ENCODE measurements at places on chromosomes 2 and 18.

DNA sequence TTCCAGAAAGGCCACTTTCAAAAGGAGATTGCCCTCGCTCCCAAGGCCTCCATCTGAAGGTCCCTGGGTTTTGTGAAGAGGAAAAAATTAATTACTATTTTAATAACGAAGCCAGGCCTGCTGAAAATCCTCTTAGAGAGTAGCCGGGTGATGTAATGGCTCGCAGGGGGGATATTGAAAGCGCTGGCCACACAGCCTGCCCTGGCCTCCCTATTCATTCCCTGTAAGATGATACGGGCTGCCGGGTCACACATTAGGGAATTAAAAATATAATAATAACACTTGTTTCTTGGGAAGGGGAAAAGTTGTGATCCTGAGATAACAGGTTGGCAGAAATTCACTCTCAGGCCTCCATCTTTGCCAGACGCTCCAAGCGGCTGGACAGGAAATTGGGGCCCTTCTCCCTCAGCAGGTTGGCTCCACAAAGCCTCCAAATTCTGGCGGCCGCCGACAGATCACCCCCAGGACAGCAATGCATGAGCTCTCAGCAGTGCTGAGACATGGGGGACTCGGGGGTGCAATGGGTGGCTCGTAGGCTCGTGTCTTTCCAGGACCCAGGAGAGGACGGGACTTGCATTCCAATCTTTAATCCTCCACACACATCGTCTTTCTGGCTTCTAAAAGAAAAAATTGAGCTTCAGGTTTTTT, 299.9 kb upstream of the SALL3 start:
- no peak for DNase-seq

DNA sequence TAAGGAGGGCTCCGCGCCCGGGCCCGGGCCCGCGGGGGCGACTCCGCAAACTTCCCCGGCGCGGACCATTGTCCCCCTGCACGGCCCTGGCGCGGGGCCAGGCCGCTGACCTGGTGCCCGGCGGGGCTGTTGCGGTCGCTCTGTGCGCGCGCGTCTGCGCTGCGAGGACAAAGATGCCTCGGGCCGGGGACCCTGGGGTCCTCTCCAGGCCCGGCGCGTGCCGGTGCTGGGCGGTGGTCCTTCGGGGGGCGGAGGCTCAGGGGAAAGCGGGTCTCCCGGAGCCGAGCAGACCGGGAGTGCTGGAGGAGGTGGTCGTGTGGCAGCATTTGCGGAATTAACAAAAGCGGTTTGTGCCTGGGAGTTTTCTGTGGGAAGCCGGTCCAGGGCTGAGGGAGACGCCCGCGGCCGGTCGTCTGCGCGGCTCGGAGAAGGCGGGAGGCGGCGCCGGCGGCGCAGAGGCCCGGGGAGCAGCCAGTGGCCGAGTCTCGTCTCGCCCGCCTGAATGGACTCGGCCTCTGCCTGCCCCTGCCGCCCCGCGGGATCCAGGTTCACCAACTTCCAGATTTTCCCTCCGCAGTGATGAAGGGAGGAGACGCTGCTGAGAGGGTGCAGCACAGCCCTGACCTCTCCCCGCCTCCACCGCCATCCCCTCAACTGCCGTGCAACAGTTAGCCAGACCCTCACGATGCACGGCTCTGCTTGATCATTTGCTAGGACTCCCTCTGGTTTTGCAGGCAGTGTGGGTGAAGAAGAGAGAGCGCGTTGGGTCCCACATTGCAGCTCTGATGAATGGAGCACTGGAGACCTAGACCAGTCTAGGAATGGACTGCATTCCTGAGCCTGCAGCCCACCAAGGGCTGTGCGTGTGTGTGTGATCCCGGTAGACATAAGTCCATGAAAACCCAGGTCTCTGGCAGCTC, 705 bp downstream of the EFR3B start:
- DNase-seq: peak; percentile 33

GRCh38 chr2:26542676-26543505, 65.0 kb upstream of the OTOF start:
- no peak for DNase-seq

DNA sequence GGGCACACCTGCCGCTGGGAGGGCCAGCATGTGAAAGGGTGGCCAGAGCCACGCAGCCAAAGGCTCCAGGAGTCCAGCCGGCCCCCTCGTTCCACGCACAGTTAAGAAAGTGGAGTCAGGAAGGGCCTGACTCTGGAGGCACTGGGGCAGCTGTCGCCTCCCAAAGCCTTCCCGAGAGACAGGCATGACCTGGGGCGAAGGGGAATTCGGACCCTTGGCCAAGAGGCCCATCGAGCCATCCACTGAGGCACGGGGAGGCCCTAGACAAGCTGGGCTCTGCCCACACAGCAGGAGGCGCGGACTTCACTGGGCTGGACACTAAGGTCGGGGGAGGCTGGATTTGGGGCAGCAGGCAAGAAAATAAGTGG, 38.5 kb upstream of the SNED1 start:
- DNase-seq: no peak

GRCh38 chr18:74142252-74142651, 5.4 kb downstream of the FBXO15 start:
- peak; percentile 36 for DNase-seq

DNA sequence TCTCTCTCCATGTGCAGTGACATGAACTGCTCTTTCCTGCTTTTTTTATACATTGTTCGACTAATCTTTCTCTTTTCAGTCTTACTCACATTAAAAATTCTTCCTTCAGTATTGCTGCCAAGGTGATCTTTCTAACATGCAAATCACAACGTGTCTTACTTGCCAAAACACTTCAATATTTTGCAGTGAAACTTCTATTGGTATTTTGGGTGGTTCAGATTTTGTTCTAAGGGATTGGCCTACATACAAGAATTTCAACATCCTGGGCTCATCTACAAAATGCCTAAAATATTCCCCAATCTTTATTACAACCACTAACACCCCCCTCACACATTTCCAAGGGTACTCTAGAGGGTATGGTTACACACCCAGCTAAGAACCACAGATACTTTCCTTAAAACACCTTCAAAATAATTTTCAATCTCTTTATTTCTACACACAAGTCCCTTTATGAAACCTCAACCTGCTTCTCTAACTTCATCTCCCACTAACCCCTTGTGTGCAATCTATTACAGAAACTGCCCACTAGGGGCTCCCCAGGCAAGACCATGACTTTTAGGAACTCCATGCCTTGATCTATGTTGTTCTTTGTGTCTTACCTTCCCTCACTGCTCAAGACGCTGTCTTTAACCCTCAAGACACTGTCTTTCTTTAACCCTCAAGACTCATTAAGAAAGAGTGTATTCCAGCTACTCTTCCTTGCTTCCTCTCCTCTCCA, 50.9 kb downstream of the COL3A1 start:
- DNase-seq: peak; percentile 47

DNA sequence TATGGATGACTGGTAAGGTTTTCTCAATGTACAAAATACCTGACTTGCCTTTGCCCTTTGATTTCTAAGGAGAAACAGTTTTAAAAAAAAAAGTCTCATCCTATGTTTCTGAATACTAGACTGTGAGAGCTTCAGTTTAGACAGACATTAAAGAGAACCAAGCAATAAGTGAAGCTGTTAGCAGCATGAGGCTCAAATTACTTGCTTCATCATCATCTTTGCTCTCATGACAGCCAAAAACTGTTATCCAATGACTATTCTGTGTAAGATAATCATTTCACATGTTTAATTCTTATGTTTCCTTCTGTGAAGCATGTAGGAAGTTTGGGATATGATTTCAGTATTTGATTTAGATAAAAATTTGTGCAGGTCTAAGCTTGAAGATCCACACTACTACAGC, 129.2 kb downstream of the COMMD1 start:
- DNase-seq: no peak

- DNase-seq: no peak
Measured at GRCh38 chr2:29024882-29025430, 43.9 kb downstream of the TOGARAM2 start.

DNA sequence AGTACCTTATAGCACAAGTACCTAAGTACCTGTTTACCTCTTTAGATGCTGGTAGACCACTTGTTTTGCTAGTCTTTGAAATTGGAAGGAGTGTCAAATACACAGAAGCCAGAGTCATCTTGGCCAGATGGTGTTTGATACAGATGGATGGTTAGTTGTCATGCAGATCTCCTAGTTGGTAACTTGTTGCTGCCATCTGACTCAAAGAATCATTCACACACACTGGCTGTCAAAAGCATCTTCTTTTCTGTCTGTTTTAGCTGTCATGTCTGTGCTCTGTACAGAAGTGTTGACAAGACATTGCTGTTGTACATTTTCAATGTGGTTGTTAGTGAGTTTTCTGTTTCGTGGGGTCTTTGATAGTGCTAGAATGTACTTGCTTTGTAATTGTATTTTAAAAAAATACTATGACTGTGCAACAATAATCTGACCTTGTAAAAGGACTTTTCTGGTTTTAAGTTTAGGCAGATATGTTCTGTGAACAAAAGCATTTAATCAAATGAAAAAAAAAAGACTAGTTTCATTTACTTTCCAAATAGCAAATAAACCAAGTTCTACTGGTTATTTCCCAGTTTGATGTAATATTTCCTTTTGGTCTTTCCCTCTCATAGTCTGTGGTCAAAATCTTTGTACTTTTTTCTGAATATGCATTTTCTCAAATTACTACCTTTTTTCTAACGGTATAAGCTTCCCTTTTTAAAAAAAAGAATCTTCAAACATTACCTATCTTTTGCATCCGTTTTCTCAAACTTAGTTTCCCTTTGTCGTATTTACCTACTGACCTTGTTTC, 39.9 kb downstream of the TANK start:
- DNase-seq: no peak

DNA sequence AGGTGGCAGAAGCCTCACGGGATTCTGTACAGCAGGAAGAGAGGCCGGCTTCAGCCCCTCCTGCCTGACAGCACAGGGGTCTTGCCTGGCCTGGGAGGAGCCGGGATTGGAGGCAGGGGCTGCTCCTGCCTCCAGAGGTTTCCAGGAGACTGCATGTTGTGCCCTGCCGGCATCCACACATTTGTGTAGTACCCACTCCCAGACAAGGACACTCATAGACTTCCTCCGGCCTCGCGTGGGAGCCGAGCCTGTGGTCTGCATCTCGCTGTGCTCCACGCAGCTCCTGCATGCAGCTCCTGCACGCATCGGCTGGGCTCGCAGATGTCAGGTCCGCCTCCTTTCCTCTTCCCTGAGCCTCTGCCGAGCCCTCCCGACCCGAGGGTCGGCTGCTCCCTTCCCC, 34.7 kb downstream of the TPO start:
- DNase-seq: no peak

- peak; percentile 91 for DNase-seq
Measured at GRCh38 chr2:196166876-196167275, 4.5 kb downstream of the STK17B start.

- DNase-seq: peak; percentile 48
Measured at GRCh38 chr2:26298638-26299393, 47.1 kb upstream of the SELENOI start.

DNA sequence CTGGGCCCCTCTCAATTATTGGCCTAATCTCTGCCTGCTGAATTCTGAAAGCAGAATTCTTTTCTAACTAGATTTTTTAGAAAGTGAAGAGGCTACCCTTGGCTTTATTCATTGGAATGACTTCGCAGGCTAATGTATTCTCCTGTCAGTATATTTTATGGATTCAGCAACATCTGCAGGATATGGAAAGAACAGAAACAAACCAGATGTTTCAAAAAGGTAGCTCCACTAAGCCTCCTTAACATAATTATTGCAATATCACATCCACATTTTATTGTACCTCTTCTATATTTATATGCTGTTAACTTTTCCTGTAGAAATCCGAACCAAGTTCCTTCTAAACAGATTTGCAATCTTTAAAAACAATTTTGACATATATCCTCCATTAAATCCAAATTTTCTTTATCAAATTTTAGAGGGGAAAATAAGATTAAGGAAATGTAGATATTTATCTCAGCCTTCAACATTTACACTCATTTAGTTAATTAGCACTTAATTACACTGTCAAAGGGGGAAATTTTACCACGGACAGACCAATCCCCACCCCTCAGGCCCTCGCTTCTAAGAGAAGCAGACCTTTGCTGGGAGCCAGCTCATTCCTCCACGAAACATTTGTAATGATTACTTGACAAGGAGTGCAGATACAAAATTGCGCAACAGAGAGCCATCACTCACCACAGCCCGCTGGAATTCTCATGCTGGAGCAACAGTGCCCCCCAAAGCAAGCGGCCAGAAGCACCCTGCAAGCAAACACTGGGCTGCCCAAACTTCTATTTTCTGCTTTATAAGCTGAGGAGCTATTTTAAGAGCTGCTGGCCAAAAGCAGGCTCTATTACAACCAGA, 253.4 kb downstream of the ETAA1 start:
- DNase-seq: peak; percentile 94

DNA sequence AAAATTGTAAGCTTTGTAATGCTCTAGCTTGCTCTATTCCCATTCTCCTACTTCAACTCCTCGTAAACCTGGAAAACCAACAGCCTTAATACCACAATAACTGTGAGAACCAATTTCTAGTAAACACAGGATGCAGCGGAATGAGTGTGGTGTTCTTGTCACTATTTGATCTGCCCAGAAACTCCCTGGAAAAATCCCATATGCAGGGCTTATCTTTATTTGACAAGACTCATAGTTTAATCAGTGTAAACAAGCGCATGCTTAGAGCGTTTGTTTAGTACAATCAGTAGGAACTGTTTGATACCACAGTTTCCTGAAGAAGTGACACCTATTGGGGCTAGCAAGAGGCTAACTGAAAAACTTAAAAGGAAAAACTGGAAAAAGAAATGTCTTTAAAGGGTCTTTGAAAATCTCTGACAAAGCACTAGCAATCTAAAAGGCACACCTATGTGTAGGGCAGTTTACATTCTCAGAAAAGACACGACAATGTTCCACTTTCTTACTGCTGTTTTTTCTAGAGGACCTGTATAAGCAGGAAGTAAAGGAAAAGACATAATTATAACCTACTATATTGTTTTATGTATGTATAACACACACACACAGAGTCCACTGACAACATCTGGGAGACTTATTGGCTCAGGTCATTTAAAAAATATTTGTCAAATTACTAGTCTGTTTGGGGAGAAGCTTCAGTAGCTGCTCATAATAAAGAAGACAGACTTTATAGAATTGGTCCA, 241.4 kb upstream of the KLHL14 start:
- no peak for DNase-seq

DNA sequence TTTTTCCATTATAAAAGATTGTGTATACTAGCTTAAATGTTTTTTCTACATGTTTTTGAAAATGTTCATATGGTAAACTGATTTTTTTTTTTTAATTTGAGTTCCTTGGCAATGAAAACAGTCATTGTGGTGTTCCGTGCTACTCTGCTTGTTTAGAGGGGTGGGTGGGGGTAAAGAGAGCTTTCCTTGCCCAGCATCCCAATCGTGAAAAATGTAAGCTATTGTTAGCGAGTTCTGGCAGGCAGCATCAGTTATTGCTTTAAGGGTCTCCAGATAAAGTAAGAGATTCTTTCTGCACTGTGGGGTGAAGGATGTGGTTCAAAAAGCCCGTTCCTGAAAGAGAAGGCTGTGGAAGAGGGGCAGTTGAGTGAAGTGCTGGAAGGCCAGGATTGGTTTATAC, 118.4 kb downstream of the TANC1 start:
- no peak for DNase-seq

DNA sequence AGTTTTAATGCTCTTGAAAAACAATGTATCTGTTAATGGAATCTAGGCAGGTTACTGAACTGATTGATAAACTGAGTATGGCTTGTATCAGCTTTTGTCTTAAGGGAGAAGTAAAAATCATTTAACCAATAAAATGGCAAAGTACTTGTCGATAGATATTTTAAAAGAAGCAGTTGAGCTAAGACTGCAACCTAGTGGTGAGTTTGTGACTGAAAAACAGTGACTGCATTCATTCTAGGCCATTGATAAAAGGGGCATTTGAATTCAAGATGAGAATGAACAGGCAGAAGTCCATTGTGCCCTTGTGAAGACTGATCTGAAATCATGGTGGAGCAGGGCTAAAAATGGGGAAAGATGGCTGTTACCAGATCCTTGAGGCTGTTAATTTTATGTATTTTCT, 59.4 kb upstream of the MSTN start:
- no peak for DNase-seq

All from fibroblast of skin of right biceps (primary cell).